Neuronal stem cell (in vitro differentiated cells): ENCODE measurements at places on chromosomes 13 and 19.

DNA sequence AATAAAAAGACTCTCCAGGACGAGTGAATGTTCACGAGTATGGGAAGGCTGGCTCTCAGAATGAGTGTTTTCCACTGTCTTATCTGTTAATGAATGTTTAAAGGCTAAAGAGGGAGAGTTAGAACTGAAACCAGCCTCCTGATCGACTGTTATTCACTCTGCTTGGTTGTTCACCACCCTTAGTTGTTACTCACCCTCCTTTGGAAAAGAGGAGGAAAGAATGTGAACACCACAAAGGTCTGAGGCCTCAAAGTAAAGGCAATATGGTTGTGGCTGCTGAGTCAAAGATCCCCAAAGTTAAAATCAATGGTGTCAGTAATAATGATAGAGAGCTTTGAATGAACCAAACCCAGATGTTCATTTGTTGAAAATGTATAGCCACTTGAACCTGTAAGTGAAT lies 1793.2 kb upstream of the PCDH20 start:
- no peak for DNase-seq

GRCh38 chr19:58551577-58552471 lies 3.1 kb downstream of the CHMP2A start:
- no peak for DNase-seq

GRCh38 chr13:110681868-110682550 lies 23.9 kb downstream of the CARS2 start:
- no peak for DNase-seq

GRCh38 chr19:19213426-19214158 lies 1.8 kb downstream of the NCAN start:
- DNase-seq, result no peak

DNA sequence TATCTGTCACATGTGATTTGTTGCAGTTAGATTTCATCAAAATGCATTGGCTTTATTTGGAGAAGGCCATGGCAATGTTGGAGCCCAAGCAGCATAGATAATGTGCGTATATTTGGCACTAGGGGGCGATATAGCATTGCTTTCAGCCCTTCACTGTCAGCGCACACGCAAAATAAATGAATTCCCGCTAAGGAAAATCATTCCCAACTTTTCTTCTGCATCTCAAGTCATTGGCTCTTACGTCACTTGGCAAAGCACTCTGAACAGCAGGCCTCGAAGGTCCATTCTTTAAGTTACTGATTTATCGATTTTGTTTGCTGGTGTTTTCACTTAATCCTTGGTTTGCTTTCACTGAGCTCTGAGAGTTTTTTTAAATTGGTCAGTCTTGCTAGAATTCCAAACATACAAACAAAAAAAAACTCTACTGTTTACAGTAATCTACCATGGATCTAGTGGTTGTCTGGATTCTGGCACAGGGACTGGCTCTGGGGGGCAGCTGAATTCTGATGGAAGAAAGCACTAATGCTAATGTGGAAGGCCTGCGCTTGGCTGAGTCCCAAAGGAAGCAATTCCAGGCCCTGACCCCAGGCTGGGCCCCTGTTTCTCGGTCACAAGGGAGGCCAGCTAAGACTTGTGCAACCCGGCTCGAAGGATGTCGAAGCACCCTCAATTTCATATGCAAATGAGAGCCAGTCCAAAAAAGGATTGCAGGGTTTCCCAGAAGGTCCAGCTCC lies 97.7 kb upstream of the IPO5 start:
- DNase-seq, result peak; percentile 67

DNA sequence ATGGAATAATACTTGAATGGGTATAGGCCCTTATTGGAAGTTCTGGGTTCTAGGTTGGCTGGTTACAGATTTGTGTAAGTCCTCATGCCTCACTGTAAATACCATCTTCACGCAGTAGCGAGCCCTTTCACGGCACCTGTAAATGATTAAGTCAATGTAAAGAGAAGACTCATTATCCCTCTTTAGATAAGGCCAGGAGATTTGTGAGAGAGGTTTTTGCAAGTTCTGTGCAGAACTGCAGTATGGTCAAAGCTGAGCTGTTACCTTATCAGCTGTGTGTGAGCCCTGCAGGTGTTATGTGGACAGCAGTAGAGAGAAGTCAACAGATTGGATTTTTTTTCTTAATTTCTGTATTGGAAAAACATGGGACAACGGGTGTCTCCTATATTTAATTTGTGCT lies 141.6 kb downstream of the SHISA2 start:
- peak; percentile 29 for DNase-seq

GRCh38 chr19:14059652-14060155 lies 2.2 kb downstream of the PALM3 start:
- DNase-seq, result no peak

DNA sequence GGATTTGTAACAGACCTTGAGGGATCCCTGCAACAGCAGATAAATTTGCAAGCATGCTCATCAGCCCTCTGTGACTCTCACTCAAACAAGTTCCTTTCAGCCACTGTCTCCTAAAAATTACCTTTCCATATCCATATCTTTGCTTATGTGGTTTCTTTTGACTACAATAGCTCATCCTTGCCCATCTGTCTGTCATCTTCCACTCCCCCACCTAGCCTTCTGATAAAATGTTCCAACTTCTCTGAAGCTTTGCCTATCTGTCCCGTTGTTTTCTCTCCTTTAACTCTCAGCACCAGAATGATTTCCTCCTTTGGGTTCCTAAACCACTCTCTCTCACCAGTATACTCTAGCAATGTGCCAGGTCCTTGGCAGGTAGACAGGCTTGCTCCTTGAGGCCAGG lies 194.5 kb downstream of the VWA8 start:
- no peak for DNase-seq

- no peak for DNase-seq
Measured at GRCh38 chr13:99224021-99224420, 23.4 kb downstream of the UBAC2 start.

- no peak for DNase-seq
Measured at GRCh38 chr19:54653181-54653809, 9.5 kb upstream of the LILRB4 start.

- no peak for DNase-seq
Measured at GRCh38 chr13:26628706-26629105, 71.2 kb downstream of the WASF3 start.

DNA sequence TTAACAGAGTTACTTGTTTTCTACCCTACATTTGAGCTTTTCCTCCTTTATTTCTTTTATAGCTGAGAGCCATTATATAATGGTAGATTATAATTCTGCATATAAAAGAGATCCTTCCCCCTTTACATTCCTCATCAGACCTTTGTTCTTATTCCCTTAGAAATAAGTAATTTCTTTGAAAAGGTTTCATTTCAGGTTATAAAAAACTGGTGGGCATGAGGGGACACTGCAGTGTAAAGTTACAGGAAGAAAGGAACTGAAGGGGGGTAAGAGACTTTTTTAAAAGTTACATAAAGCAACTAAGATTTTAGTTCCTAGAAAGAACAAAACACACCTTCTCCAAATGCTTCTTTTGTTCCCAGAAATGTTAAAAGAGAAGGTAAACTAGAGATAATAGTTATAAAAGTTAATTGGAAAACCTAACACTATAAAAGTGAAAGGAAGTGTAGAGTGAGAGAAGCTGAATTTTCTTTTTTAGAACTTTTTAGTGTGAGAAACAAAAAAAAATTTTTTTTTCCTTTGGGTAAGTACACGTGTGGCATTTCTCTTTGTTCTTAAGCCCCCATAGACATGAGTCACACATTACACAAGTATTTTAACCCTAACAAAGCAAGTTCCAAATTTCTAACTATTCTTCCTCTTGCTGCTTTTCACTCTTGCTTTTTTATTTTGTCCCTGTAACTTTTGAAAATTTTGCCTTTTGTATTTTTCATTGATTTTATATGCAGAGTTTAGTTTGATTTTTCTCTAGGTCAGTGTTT lies 106.4 kb upstream of the MLNR start:
- DNase-seq, result no peak

GRCh38 chr19:31974290-31974689 lies 371.1 kb upstream of the ZNF507 start:
- DNase-seq, result no peak

GRCh38 chr19:16384688-16385087 lies 60.1 kb downstream of the KLF2 start:
- no peak for DNase-seq

DNA sequence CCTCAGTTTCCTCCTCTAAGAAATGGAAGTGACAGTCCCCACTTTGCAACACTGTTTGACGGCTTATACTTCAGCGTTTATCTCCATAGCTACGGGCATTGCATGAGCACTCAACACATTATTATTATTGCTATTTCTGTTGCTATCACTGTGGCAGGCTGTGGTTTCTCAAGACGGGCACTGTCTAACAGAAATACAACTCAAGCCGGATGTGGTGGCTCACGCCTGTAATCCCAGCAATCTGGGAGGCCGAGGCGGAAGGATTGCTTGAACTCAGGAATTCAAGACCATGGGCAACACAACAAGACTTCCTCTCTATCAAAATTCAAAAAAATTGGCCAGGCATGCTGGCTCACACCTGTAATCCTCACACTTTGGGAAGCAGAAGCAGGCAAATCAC lies 4.9 kb upstream of the ZSWIM4 start:
- no peak for DNase-seq

GRCh38 chr19:50739914-50740426 lies 16.8 kb downstream of the CLEC11A start:
- no peak for DNase-seq

GRCh38 chr13:30415430-30416030 lies 6.8 kb upstream of the UBE2L5 start:
- DNase-seq, result no peak

GRCh38 chr19:35991731-35992450 lies 3.1 kb upstream of the SDHAF1 start:
- DNase-seq, result no peak

GRCh38 chr19:29495901-29496441 lies 29.8 kb upstream of the VSTM2B start:
- DNase-seq, result no peak

- DNase-seq, result no peak
Measured at GRCh38 chr13:57787058-57787791, 155.7 kb downstream of the PCDH17 start.

GRCh38 chr13:111034811-111035210 lies 80.3 kb upstream of the ARHGEF7 start:
- DNase-seq, result no peak

DNA sequence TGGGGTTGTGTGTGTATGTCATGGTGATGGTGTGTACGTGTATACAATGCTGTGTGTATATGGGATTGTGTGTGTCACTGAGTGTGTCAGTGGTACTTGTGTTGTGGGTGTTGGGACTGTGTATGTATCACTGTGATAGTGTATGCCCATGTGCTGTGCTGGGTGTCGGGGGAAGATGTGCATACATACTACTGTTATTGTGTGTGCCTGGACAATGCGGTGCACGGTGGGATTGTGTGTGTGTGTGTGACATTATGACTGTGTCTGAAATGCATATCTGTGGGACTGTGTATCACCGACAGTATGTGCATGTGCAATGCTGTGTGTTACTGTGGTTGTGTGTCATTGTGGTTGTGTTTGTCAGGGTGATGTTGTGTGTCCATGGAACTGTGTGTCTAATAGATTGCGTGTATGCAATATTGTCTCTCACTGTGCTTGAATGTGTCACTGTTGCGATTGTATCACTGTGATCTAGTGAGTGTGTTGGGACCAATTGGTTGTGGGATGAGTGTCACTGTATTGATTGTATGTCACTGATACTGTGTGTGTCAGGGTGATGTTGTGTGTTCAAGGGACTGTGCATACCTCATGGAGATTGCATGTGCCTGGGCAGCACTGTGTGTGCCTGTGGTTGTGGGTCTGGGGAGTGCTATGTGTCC lies 11.0 kb upstream of the BBC3 start:
- DNase-seq, result no peak

- DNase-seq, result no peak
Measured at GRCh38 chr19:14699641-14700040, 9.8 kb downstream of the ZNF333 start.

DNA sequence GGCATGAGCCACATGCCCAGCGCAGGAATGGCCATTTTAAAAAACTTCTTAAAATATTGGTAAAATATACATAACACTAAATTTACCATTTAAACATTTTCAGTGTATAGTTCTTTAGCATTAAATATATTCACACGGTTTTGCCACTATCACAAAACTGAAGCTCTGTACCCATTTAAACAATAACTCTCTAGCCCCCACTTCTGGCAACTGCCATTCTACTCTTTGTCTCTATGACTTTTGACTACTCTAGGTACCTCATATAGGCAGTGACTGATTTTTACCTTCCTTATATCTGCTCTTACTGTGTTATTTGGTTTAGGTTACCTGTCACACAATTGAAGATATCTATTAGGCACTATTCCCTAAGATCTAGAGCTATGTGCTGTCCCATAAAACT lies 2.3 kb upstream of the KBTBD7 start:
- DNase-seq, result no peak

- no peak for DNase-seq
Measured at GRCh38 chr13:74243637-74244526, 109.7 kb upstream of the KLF12 start.

- no peak for DNase-seq
Measured at GRCh38 chr13:48579165-48579918, 46.5 kb upstream of the RCBTB2 start.

DNA sequence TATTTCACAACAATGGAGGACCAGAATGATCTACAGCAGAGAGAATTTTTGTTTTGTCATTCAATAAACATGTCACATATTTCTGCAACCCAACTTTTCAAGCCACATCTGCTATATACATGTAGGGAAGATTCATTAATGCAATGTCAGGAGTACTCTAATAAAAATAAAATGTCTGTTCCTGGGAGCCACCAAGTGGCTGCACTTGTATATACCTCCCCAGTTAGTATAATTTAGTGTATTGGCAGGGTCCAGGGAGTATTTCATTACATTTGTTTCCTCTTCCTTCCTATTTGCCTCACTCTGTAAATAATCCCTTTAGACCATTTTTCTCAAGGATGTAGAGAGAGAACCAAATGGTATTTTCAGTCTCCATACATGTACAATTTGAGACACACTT lies 1169.0 kb downstream of the DIAPH3 start:
- no peak for DNase-seq

DNA sequence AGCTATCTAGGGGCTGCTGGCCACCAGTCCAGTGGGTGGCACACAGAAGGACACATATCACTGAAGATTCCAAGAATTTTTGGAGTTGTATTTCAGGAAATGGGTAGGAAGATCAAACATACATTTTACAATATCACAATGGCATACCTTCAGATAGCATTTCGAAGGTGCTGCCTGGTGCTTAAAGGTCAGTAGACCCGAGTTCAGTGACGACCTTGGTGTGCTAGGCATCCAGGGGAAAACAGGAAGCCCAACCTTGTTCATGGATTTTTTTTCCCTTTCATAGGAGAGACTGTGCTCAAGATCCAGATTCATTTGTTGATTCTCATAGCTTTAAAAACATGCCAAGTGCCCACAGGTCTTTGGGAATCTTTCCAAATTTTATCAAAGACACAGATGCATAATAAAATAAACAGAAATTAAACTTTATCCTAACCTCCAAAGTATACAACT lies 51.0 kb upstream of the RCBTB2 start:
- no peak for DNase-seq

GRCh38 chr19:14116918-14117578 lies 514 bp downstream of the PRKACA start:
- no peak for DNase-seq

DNA sequence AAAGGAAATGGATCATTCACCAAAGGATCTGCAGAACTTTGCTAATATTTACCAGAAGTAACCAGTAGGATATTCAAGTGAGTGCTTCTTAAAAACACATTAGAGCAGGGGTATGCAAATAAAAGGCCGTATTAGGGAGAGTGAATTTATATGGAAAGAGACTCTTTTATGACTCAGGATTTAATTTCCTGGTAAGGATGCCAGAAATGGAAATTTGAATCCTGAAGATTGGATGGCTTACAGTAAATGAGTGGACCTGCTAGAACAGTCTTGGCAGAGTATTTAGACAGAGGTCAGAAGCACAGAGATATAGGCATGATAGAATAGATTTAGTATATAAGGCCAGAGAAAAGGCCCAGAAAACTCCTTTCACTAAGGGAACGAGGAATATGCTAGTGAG lies 201.6 kb downstream of the SLITRK5 start:
- no peak for DNase-seq
